ENCODE measurements at places on chromosomes 3 and 15.

DNA sequence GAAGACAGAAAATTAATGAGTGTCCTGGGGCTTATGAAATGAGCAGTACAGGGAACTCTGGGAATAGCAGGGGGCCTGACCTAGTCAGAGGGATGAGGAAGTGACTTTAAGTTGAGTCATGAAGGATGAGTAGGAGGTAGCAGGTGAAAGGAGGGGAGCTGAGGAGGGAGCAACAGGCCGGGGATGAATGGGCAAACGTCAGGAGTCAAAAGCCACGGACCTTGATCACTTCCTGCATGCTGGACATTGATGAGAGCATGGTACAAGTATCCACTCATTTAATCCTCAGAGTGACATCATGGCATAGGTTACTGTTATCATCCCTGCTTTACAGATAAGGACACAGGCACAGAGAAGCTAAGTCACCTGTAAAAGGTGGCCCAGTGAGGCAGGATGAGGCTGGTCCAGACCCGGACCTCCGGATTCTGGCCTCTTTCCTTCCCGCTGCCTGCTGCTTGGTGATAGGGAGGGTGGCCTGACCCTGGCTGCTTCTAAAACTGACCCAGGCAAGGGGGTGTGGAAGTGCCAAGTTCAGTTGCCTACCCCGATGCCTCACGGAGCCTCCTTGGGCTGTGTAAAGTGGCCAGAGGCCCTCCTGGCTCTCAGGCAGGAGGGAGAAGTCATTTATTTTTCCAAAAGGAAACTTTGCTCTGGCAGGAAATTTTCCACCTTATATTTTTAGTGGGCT lies 7.6 kb downstream of the CORO2B start:
- DNase-seq, result no peak

DNA sequence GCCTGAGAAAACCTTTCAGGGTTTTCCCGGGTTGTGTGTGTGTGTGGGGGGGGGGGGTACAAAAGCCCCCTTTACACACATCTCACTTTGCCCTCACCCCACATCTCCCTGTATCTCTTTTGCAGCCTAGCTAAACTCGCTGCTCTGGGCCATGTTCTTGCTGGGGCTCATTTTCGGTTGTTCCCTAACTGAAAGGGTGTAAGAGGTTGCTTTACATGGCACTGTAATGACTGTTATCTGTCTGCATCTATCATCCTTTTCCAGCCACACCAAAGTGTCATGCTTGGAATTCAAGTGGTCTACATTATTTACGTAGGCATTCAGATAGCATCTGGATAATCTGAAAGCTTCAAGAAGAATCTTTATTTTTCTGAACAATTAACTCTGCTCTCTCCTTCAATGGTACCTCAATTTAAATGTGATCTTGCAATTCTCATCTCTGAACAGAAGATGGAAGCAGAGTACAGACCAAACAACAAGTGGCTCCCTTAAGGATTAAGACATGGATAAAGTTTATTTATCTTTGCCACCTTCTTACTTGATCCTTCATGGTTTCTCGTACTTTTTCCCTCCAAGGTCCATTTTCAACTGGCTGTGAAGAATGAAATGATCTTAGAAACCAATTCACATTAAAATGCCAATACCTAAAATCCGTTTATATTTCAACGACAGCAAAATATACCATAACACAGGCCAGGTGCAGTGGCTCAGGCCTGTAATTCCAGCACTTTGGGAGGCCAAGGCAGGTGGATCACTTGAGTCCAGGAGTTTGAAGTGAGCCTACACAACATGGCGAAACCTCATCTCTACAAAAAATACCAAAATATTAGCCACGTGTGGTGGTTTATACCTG lies 34.9 kb downstream of the DCLK3 start:
- DNase-seq, result no peak

DNA sequence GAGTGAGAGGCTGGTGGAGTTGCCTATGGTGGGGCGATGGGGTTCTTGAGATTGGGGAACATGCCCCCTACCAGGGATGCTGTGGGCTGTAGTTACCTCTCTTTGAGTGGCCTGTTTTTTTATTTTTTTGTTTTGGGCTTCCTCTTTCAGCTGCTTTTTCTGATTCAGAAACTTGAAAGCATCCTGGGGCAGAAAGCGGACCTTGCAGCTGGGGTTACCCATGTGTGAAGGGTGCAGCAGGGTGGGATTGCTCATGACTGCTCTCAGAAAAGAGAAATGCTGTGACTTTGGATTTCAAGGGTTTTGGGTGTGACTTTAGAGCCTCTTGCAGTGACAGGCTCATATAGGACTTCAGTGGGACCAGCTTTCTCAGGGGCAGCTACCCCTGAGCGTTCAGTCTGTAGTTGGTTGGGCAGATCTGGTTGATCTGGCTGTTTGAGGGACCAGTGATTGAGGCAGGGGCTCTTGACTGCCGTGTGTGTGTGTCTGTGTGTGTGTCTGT lies 1.8 kb downstream of the LIMD1 start:
- no peak for DNase-seq

DNA sequence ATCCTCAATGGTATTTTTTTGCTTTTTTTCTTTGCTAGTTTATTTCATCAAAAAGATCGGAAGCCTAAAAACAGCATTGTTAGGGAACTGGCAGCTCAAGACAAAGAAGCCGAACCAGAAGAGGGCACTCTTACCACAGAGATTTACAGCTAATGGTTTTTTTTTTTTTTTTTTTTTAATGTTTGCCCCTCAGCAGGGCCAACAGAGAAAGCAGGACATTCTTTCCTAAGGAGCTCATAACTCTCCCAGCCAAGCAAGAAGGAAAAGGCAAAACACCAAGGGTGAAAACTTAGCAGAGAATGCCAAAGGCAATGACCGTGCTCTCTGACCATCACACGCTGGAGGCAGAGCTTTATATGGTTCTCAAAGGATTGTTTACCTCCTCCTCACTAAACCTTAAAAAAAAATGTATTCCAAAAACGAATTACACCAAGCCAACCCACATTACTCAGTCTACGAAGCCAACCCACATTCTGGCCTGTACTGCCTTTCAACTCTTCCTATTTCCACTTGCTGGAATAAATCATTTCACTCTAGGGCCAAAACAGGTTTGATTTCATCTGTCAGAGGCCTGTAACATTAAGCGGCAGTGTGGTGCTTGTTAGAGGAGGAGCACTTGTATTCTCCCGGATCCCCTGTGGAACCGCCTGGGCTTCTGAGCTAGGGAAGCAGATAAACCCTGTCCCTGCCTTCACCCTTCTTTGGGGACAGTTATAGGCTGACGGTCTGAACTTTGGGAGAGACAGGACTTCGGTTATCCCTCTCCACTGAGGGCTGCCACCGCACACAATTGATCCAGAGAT lies 35.6 kb upstream of the GYG1 start:
- no peak for DNase-seq

DNA sequence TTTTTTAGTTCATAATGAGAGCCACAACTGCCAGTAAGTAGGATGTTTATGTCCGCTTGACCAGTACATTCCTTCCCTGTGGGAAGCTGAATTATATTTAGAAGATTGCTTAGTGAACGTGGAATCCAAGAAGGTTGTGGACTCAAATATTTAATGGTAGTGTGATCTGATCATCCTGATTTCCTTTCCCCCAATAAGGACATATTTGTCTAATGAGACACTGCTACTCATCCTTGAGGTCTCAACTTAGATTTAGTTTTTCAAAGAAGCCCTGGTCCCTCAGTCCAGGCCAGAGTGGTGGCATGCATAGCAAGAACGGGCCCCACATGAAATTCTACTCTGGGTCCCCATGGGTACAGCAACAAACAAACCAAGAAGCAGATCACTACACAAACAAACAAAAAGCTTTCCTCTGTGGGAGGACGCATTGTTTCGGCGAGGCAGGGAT lies 60.8 kb downstream of the USP13 start:
- DNase-seq, result no peak

DNA sequence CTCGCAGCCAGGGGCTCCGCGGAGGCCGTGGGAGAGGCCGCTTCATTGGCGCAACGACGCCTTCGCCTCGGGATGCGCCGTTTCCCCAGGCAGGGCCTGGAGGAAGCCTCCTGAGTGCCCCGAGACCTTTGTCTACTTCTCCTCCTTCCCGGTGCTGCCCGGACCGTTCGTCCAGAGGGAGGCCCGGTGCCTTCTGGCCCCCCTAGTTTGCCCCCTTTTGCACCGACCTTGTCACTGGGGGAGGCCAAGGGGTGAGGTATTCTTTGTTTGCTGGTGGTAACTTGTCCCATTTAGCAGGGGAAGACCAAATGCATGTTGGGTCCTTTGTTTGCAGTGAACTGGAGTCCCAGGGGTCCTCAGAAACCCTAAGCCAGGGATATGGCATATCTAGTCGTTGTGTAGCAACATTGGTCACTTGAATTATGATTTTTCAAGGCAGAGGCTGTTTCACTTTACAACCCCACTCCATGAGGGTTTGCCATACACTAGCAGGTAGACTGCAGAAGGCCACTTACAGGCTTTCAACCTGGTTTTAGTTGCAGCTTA lies 615 bp downstream of the DHX30 start:
- DNase-seq, result no peak

DNA sequence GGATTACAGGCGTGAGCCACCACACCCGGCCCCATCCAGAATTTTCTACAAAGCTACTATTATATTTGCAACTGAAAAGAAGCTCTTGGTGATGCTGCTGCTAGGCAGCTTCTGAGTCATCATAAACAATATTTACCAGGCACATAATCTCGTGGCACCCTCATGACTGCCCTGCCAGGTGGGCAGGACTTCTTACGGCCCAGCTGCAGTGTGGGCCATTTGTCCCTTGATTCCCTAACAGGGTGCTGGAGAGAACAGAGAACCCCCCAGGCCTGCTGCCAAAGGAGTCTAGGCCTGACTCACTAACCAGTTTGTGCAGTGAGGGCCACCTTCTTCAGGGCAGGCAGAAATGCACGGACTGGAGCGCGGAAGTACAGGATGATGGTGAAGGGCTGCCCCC lies 4.9 kb downstream of the EPB42 start:
- DNase-seq, result no peak

GRCh38 chr3:99644746-99645145 lies 6.4 kb downstream of the COL8A1 start:
- DNase-seq, result no peak

DNA sequence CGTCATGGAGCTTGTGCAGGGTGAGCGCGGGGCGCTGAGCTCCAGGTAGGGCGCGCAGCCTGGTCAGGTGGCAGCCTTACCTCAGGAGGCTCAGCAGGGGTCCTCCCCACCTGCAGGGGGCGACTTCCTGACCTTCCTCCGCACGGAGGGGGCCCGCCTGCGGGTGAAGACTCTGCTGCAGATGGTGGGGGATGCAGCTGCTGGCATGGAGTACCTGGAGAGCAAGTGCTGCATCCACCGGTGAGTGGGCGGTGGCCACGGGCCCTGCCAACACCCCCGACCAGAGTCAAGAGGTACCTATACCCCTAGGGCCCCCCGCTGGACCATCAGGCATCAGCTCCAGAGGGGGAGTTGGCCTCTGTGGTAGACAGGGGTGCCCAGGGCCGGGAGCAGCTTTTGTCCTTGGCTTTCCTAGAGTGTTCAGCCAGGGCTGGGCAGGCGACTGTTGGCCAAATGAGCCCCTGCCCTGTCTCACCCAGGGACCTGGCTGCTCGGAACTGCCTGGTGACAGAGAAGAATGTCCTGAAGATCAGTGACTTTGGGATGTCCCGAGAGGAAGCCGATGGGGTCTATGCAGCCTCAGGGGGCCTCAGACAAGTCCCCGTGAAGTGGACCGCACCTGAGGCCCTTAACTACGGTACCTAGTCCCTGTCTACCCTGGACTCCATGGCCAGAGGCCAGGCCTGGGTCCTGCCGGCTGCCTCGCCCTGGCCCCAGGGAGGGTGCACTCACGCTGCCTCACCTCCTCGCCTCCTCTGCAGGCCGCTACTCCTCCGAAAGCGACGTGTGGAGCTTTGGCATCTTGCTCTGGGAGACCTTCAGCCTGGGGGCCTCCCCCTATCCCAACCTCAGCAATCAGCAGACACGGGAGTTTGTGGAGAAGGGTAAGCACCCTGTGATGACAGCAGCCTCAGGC lies 9.1 kb downstream of the FES start:
- DNase-seq, result no peak

- DNase-seq, result no peak
Measured at GRCh38 chr3:65439641-65440284, 599.0 kb downstream of the MAGI1 start.

GRCh38 chr15:71357967-71358366 lies 242.7 kb downstream of the THSD4 start:
- no peak for DNase-seq

GRCh38 chr3:78645628-78646310 lies 1122.0 kb downstream of the ROBO1 start:
- DNase-seq, result no peak

- no peak for DNase-seq
Measured at GRCh38 chr3:38545983-38546382, 49.8 kb downstream of the EXOG start.

GRCh38 chr3:189158034-189158433 lies 13.7 kb upstream of the TPRG1 start:
- no peak for DNase-seq

DNA sequence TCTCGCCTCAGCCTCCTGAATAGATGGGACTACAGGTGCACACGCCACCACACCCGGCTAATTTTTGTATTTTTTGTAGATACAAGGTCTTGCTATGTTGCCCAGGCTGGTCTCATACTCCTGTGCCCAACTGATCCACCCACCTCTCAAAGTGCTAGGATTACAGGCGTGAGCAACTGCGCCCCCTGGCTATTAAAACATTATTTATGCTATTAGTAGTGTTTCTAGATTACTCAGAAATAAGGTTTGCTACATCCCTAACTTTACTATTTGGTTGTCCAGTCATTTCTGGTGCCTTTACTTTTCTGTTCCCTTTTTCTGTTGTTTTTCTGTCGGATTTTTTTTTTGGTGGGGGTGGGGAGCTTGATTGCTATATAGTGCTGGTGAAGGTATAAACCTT lies 393.6 kb upstream of the TPM1 start:
- no peak for DNase-seq

DNA sequence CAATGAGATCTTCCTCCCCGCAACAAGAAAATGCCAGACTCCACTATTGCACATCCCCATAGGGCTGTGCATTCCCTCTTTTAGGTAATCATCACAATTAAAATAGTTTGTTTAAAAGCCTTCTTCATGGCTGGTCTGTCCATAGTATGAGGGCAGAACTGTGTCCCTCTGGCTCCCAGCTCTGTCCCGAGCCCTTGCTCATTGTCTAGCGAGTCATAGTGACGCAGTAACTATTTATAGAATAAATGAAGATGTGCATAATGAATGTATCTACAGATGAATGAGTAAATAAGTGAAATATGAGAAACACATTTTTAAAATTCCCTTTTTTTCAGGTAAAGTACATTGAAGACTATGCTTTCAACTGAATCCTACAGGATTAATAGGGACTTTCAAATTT lies 128.4 kb upstream of the TMC3 start:
- DNase-seq, result no peak

- DNase-seq, result no peak
Measured at GRCh38 chr3:123317716-123318115, 116.0 kb downstream of the SEC22A start.

- peak; percentile 9 for DNase-seq
Measured at GRCh38 chr15:45187894-45188830, at the start of gene SHF. TSS of gene SHF (minus strand) at chr15:45187966. CDS start at chr15:45187951, 15 bp downstream.

- DNase-seq, result no peak
Measured at GRCh38 chr3:117954131-117954530, 1080.5 kb downstream of the IGSF11 start.

- no peak for DNase-seq
Measured at GRCh38 chr3:140316868-140317400, 360.9 kb upstream of the TRIM42 start.

All from stimulated activated CD4-positive, alpha-beta T cell treated with anti-CD3 and anti-CD28 coated beads, Interleukin-1b, Interleukin-23, amount 100 ng/mL, for 1 hour (primary cell).